B cell (primary cell): ENCODE measurements at places on chromosomes 6 and 20. TPM values are rescaled to one million over a fixed set of nuclear protein-coding genes. Genes with fewer than 3 reads are reported as not detected.

DNA sequence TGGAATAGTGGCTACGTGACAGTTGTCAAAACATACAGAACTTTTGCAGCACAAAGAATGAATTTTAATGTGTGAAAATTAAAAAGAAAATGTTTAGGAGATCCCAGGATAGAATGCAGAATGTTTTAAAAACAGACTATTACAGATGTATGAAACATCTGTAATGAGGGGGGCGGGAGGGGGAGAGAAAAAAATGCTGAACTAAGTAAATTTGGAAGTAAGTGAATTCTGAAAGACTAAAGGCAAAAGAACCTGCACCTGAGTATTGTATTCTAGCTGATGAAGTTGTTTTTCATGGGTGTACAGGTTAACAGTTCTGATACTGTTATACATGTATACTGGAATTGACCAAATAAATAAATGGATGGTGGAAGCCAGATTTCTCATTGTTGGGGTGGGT is 178.8 kb downstream of the ZFAND3 start:
- DNase-seq, result no peak

- DNase-seq, result no peak
These were observed 49.7 kb downstream of the BCAS4 start for GRCh38 chr20:50844430-50845100.

GRCh38 chr6:90003069-90003795 is 109.0 kb downstream of the GJA10 start:
- DNase-seq, result no peak

DNA sequence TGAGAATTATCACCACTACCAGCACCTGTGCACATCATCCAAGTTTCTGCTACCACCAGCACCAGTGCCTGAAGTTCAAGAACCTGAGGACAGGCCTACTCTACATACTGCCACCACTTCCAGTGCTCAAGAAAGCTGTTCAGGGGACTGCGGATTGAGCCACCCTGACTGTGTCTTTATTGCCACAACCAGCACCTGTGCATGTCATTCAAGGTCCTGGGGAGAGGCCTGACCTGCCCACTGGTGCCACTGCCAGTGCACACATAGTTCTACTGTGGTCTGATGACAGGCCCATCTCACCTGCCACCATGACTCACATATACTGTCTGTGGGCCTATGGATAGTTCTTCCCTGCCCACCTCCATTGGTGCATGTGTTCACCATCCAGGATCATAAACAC is 559.4 kb downstream of the COL12A1 start:
- DNase-seq, result no peak

DNA sequence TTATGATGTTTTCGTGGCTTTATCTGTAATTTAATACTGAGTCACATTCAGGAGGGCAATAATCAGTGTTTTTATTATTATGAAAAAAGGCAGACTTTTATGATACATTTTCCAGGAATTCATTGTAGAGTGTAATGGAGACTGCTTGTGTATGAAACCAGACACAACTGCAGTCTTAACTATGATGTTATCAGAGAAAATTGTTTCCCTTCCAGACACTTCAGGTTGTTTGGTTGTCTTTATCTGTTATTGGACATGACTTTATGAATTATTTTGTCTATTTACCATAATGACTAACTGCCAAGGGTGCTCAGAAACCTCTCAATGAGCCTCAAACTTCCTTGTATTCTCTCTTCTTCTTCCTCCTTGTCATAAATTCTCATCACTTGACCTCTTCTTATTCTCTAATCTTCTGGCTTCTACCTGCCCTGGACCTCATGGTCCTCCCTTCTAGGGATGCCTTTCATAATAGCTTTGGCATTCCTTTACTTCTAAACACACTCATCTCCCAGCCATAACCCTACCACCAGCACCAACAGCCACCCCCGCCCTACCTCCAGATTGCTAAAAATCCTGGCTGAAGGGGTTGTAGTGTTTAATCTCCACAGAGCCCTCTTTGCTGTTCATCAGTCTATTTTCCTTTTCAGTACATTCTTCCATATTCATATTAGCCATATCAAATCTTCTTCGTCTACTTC is 492.5 kb downstream of the CDKAL1 start:
- DNase-seq, result no peak

GRCh38 chr6:154548130-154548830 is 37.8 kb upstream of the CNKSR3 start:
- DNase-seq, result no peak

DNA sequence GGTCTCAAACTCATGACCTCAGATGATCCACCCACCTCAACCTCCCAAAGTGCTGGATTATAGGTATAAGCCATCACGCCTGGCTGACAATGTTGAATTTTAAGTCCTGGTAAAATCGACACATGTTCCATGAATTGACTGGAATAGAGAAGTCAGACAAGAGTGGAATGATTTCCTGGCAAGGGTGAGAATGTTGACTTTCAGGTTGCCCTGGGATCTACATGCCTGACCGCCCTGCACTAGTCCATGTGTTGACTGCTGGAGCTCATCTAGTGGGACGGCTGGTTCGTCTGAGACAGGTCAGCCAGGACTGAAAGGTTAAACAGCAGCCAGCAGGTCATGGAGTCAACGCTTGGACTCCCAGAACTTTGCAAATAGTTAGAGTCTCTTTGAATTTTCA is 88.8 kb downstream of the SASH1 start:
- no peak for DNase-seq

GRCh38 chr6:5893295-5893694 is 113.4 kb downstream of the NRN1 start:
- DNase-seq, result no peak

- DNase-seq, result no peak
These were observed 36.5 kb downstream of the TRAM2 start for GRCh38 chr6:52540286-52540902.

DNA sequence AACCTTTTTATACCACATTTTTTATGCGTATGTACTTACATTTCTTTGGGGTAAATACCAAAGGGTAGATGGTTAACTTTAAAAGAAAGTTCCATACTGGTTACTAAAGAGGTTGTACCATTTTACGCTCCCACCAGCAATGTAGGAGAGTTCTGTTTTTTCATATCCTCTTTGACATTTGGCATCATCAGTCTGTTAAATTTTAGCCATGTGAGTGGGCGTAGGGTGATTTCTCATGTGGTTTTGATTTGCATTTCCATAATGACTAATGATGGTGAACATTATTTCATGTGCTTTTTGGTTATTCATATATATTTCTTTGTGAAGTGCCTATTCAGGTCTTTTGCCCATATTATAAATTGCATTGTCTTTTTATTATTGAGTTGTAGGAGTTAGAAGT is 194.2 kb downstream of the PRL start:
- DNase-seq, result peak; percentile 21

DNA sequence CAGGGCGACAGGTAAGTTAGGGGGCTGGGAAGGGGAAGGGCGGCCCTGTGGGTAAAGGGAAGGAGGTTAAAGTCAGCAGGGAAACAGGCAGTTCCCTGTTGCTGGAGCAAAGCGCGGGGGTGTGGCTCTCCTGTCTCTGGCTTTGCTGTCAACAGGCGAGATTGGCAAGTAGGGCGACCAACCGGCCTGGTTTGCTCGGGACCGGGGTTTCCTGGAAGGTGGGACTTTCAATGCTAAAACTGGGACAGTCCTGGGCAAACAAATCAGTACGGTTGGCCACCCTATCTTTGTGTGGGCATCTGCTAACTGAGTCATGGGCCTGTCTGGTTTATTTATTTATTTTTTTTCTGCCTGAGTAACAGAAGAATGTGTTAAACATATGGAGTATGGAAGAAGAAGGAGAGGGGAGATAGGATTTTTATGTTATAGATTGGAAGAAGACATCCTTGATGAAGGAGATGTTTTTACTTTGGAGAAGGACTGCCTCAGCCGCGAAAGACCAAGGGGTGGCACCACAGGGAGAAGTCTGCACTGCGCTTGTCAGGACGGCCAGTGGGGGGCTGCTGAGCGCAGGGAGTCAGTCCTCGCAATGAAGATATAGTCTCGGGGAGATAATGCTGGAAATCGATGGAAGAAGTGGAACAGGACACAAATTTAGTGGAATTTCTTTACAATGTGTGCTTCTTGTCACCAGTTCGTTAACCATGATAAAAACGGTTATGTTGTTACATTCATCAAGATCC is 43.4 kb upstream of the ESR1 start:
- peak; percentile 64 for DNase-seq

DNA sequence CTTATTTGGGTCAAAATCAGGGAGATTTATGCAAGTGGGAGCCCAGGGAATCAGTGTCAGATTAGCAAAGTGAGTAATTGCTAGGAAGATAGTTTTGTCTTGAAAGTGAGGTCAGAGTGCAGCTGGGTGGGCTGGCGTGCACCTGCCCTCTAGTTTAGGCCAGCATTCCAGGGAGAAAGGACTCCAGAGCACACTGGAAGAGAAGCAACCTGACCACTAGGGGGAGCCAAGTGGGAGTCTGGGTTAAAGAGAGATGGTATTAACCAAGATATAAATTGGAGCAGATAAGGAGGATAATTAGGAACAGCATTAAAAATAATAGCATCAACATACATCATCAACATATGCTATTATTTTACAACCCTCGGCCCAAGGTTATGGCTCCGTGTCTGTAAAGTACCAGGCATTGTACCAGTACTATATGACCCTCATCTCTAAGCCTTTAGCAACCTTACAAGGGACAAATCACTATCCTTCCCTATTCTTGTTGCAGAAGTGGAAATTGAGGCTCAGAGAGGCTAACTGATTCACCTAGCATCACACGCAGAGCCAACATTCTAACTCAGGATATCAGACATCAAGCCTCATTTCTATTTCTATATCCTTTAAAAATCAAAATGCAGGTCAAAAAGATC is 57.8 kb downstream of the SLC2A10 start:
- DNase-seq, result peak; percentile 20

- DNase-seq, result no peak
These were observed 54.8 kb downstream of the CTCFL start for GRCh38 chr20:57470212-57470522.

GRCh38 chr20:48717095-48717672 is 110.6 kb downstream of the PREX1 start:
- DNase-seq, result peak; percentile 61

- no peak for DNase-seq
These were observed 44.8 kb downstream of the RIPOR3 start for GRCh38 chr20:50646483-50646996.

- no peak for DNase-seq
These were observed 991.8 kb upstream of the ADGRB3 start for GRCh38 chr6:67643281-67643680.

GRCh38 chr20:24894488-24894887 is 54.6 kb upstream of the CST7 start:
- DNase-seq, result no peak

DNA sequence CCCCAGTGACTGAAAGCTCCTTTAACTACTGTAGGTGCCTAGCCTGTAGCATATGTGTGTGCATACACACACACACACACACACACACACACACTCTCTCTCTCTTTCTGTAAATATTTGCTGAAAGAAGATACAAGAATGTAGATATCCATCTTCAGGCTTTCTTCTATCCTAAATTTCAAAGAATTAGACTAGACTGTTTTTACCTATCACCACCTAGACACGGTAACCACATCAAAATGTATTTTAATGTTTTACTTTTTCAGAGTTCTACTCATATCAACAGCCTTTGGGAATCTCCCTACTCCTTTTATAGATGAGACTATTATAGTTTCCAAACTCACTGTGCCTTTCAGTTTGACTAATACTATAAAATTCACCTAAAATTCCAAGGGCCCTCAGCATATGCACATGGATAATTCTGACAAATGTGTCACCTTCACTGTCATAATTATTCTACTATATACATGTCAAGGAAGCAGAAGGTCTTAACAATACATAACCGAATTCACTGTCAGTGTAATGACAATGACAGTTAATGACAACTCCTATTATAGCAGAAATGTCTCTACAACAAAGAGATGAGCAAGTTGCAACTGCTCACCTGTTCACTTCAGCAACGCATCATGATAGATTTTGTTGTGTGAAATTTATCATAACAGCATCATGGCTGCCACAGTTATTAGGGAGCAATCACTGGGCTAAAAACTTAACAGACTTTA is 236.5 kb downstream of the GMPR start:
- no peak for DNase-seq

DNA sequence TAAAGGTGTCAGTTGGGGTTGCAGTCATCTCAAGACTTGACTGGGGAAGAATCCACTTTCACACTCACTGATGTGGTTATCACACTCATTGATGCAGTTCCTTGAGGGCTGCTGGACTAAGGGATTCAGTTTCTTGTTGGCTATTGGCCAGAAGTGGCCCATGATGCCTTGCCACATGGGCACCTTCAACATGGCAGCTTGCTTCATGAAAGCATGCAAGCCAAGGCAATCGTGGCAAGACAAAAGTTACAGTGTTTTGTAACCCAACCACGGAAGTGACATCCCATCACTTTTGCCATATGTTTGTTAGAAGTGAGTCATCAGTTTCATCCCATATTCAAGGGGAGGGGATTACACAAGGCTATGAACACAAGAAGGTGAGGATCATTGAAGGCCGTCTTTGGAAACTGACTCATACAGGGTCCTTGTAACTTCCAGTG is 3.8 kb upstream of the RANBP9 start:
- DNase-seq, result no peak

DNA sequence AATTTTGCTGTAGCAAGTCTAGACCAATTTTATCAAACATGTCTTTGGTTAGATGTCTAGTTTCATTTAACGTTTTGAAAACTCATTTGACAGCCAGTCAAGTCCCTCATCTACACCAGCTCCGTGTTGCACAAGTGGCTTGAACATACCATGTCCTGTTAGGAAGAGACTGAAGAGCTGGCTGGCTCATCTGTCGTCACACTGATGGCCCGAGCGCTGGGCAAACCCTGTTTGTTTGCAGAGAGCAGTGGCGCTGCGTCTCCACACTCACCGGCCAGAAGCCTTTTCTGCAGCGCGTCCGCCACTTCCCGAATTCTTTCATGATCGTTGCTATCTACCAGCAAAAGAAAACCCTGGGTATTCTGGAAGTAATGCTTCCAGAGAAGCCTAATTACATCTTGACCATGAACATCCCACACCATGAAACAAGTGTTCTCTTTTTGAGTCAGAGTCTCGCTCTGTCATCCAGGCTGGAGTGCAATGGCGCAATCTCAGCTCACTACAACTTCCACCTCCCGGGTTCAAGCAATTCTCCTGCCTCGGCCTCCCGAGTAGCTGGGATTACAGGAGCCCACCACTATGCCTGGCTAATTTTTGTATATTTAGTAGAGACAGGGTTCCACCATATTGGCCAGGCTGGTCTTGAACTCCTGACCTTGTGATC is 10.7 kb upstream of the TCFL5 start:
- DNase-seq, result no peak

RAET1L gene
- total RNA-seq, result not detected in 2 replicates

SIRPD gene
- total RNA-seq, result not detected in 2 replicates

MANEA gene
- 8.7 and 9.0 TPM in 2 replicates for total RNA-seq

SLC26A8 gene
- total RNA-seq, result not detected in 2 replicates

VSX1 gene
- total RNA-seq, result not detected in 2 replicates
